ENCODE measurements at places on chromosomes 3 and 15.

- no peak overlapping the region for H3K4me3 ChIP-seq
- no peaks in the 10 kb centered on the region for H3K4me1 ChIP-seq
- peaks cover 11% of the 10 kb centered on the region for H3K36me3 ChIP-seq
- no peaks in the 10 kb centered on the region for H3K27me3 ChIP-seq
Observed at GRCh38 chr3:128352326-128352725, 114.4 kb downstream of the DNAJB8 start.

DNA sequence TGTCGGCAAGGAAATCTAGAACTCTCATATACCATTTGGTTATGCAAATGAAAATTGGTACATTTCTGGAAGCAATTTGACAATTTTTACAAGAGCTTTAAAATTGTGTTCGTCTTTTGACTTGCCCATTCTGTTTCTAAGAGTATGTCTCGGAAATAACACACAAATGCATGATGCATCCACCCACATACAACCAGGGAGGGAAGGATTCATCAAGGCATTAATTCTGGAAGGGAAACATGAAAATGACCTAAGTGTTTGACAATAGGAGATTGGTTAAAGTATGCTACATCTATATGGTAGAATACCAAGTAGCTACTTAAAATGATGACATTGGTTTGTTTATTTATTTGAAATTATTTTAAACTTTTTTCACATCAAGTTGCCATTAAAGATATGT lies 58.6 kb downstream of the PIAS1 start:
- H3K27me3 ChIP-seq: no peaks in the 10 kb centered on the region
- no peak overlapping the region for H3K4me3 ChIP-seq
- H3K36me3 ChIP-seq: peaks cover 3% of the 10 kb centered on the region
- peaks cover 3% of the 10 kb centered on the region for H3K4me1 ChIP-seq
- no peak overlapping the region for H3K27ac ChIP-seq

GRCh38 chr3:130688697-130689470 lies 57.7 kb downstream of the PIK3R4 start:
- peaks cover 41% of the 10 kb centered on the region for H3K36me3 ChIP-seq
- no peak overlapping the region for H3K27ac ChIP-seq
- DNase-seq: no peak
- H3K4me1 ChIP-seq: no peaks in the 10 kb centered on the region

GRCh38 chr3:110564674-110565073 lies 506.9 kb upstream of the NECTIN3 start:
- no peak overlapping the region for H3K27ac ChIP-seq
- DNase-seq: no peak
- no peaks in the 10 kb centered on the region for H3K4me1 ChIP-seq

- H3K27ac ChIP-seq: no peak overlapping the region
- H3K36me3 ChIP-seq: no peaks in the 10 kb centered on the region
- DNase-seq: no peak
- H3K27me3 ChIP-seq: no peaks in the 10 kb centered on the region
- no peaks in the 10 kb centered on the region for H3K4me1 ChIP-seq
- no peak overlapping the region for H3K4me3 ChIP-seq
Observed at GRCh38 chr3:155690921-155691320, 54.0 kb downstream of the PLCH1 start.

DNA sequence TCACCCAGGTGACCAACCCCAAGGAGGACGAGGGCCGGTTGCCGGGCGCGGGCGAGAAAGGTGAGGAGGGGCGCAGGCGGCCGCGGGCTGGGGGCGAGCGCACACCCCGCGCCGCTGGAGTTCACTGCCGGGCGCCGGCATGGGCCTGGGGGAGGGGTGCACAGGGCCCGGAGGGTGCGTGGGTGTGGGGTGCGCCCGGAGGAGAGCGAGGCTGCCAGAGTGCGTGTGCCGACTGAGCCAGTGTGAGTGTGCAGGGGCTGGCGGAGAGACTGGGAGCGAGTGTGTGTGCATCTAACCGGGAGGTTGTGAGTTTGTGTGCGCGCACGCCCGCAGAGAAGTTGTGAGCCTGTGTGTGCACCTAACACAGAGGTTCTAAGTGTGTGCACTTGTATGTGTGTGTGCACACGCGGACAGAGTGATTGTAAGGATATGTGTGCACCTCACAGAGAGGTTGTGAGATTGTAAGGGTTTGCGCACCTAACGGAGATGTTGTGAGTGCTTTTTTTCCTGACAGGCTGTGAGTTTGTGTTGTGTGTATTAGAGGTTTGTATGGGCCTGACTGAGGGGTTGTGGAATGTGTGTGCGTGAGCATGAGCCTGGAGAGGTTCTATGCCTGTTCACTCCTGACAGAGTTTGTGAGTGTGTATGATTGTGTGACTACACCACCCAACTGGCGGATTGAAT lies 681 bp downstream of the CTDSPL start:
- peak overlapping the region; percentile 38 for H3K4me3 ChIP-seq
- H3K27ac ChIP-seq: no peak overlapping the region
- peaks cover 24% of the 10 kb centered on the region for H3K4me1 ChIP-seq
- H3K36me3 ChIP-seq: no peaks in the 10 kb centered on the region
- DNase-seq: peak; percentile 58
- no peaks in the 10 kb centered on the region for H3K27me3 ChIP-seq

DNA sequence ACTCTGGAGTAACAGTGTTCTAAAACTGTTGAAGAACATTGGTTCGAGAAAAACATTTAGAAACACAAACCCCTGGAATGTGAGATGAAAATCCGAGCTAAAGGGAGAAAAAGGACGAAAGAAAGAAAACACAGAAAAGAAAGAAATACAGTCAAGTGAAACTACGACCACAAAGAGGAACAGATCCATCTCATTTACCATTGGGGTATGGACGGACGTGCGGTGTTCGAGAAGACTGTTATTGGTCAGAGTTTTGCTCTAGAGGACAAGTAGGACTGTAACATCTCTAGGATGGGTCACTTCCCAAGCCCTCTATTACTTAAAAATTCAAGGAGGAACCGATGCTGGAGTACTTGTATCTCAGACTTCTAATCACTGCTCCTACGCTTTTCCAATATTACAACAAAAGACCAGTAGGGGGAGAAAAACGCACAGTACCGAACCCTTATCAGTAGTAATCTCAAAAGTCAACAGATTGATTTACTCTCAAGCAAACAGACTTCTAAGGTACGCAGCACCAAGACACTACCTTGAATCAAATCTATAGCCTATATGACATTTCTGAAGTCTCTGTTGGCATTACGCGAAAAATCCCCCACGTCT lies 1.1 kb upstream of the PIK3CA start:
- no peaks in the 10 kb centered on the region for H3K36me3 ChIP-seq
- peaks cover 2% of the 10 kb centered on the region for H3K4me1 ChIP-seq
- H3K27me3 ChIP-seq: no peaks in the 10 kb centered on the region
- H3K27ac ChIP-seq: peak overlapping the region; percentile 90
- peak overlapping the region; percentile 73 for H3K4me3 ChIP-seq

GRCh38 chr15:78130466-78131294 lies 565 bp downstream of the CIB2 start:
- H3K4me3 ChIP-seq: peak overlapping the region; percentile 10
- no peaks in the 10 kb centered on the region for H3K27me3 ChIP-seq
- H3K27ac ChIP-seq: peak overlapping the region; percentile 39
- DNase-seq: no peak
- no peaks in the 10 kb centered on the region for H3K36me3 ChIP-seq

GRCh38 chr3:125150525-125151441 lies 61.8 kb downstream of the SLC12A8 start:
- H3K27ac ChIP-seq: no peak overlapping the region
- H3K4me1 ChIP-seq: peaks cover 27% of the 10 kb centered on the region
- no peak overlapping the region for H3K4me3 ChIP-seq
- H3K36me3 ChIP-seq: no peaks in the 10 kb centered on the region
- no peak for DNase-seq

DNA sequence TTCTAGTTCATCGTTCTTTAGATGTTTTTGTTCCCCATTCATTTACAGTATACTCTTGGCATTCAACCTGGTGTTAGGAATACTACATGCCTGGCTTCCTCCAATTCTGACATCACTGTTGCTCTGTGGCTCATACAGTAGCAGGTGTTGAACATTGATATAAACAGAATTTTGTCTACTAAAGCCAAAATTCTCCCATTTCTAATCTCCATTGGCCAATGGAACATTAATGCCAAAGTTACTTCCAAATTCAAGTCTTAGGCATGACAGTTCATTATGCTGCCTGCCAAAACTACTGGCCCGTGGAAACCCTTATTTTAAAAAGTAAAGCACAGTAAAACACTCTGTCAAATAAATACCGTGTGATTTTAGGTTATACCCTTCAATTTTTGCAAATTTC lies 368.0 kb downstream of the NAALADL2 start:
- no peaks in the 10 kb centered on the region for H3K27me3 ChIP-seq
- no peak overlapping the region for H3K4me3 ChIP-seq
- DNase-seq: no peak
- H3K27ac ChIP-seq: no peak overlapping the region
- no peaks in the 10 kb centered on the region for H3K36me3 ChIP-seq

DNA sequence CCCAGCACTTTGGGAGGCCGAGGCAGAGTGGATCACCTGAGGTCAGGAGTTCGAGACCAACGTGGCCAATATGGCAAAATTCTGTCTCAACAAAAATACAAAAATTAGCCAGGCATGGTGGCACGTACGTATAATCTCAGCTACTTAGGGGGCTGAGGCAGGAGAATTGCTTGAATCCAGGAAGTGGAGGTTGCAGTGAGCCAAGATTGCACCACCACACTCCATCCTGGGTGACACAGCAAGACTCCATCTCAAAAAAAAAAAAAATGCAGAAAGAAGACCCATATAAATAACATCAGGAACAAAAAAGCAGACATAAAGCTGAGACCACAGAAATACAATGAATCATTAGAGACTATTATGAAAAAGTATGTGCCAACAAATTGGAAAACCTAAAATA lies 235.2 kb upstream of the VEPH1 start:
- H3K36me3 ChIP-seq: no peaks in the 10 kb centered on the region
- H3K27me3 ChIP-seq: no peaks in the 10 kb centered on the region
- H3K4me3 ChIP-seq: no peak overlapping the region
- H3K27ac ChIP-seq: no peak overlapping the region

DNA sequence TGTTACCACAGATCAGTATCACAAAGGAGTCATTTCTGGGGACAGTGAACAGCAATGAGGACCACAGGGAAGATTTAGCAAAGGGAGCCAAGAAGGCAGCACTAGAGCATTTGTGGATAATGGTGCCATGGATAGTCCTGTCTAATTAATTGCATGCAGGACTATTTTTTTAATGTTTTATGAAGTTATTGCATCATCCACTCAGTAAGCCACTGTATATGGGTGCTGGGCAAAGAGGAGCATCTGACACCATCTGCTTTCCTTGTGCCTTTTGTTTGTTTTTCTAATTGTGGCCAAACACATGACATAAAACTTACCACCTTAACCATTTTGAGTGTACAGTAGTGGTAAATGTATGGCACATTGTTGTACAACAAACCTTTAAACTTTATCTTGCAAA lies 301.1 kb upstream of the LRRFIP2 start:
- H3K4me3 ChIP-seq: no peak overlapping the region
- H3K27ac ChIP-seq: no peak overlapping the region
- no peaks in the 10 kb centered on the region for H3K36me3 ChIP-seq
- H3K4me1 ChIP-seq: no peaks in the 10 kb centered on the region

DNA sequence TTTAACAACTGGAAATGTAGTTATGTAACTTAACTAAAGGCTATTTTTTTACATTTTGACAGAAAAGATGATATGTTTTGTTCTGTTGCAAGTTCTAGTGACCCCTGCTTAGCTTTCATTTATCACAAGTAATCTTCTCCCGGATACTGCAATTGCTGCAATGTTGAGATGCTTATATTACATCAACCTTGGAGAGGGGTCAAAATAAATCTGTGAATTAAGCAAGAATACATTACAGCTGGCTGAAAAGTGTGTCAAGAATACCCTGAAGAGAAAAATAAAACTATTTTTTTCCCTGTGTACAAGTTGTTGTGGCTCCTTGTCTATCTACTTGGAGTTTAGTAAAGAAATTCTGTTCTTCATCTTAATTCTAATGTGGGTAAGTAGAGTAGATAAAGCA lies 232.1 kb upstream of the GOLIM4 start:
- H3K27ac ChIP-seq: no peak overlapping the region
- no peak overlapping the region for H3K4me3 ChIP-seq
- no peaks in the 10 kb centered on the region for H3K4me1 ChIP-seq
- no peaks in the 10 kb centered on the region for H3K27me3 ChIP-seq
- DNase-seq: no peak

DNA sequence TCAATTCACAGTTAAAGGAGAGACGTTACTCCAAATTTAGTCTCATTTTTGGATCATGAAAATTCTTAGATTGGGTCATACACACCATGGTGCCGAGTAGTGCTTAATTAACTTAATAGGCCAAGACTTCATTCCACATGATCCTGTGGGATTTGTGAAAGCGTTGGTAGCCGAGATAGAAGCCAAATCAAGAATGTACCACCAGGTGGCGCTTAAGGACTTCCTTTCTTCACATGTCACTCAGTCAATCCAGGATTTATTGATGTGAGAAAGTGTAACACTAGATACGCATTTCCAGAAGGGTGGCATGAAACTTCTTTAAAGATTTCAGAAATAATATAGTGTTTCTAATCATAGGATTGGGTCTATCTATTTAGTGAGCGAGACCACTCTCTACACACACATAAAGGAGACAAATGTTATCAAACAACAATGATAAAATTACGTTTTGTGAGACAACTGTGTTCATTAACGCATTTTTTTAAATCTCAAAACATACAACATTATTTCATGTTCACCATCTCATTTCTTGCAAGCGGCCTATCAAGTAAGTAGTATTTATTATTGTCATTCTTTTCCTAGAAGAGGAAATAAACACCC lies 436.1 kb downstream of the CHL1 start:
- H3K4me3 ChIP-seq: no peak overlapping the region
- DNase-seq: no peak
- no peaks in the 10 kb centered on the region for H3K36me3 ChIP-seq
- no peaks in the 10 kb centered on the region for H3K4me1 ChIP-seq
- no peak overlapping the region for H3K27ac ChIP-seq
- no peaks in the 10 kb centered on the region for H3K27me3 ChIP-seq

DNA sequence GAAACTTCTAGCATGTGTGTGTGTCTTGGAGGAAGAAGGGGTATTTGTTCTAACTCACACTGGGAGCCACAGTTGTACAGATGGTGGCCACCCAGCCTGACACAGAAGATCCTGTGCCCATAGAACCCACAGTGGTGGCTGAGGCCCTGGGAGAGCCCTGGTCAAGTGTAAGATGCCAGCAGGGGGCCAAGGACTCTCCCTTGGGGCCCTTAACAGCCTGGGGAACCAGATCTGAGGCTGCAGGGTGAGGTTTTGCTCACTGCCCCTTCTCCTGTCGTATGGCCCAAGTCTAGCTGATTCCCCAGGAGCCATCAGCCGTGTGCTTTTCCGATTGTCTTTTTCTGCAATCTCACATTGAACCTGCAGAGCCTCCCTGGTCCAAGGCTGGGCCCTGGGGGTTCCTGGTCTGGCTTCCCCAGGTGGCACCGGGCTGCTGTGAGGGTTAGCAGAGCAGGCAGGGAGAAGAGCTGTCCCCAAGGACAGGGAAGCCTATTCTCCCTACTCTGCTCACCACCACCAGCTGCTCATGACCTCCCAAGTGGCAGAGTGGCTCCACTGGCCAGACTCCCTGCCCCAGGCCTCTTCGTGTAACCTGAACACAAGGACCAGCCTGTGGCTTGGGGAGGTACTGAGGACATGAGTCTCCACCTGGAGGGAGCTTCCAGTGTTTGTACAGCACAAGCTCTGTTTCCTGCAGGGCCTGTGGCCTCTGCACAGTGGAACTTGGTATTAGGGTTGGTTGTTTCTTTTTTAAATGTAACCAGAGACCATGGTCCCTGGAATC lies 51.9 kb downstream of the CA12 start:
- no peaks in the 10 kb centered on the region for H3K4me1 ChIP-seq
- H3K27ac ChIP-seq: no peak overlapping the region
- H3K27me3 ChIP-seq: no peaks in the 10 kb centered on the region
- DNase-seq: no peak
- H3K36me3 ChIP-seq: no peaks in the 10 kb centered on the region

GRCh38 chr3:138187296-138188012 lies at the start of gene ARMC8:
ARMC8 (plus strand) TSS chr3:138187301; CDS start chr3:138187555, 254 bp downstream.
- peaks cover 16% of the 10 kb centered on the region for H3K4me1 ChIP-seq
- H3K36me3 ChIP-seq: no peaks in the 10 kb centered on the region
- H3K27ac ChIP-seq: peak within 1 kb of the TSS; percentile 83

All from CD4-positive, alpha-beta T cell (primary cell).